Dermis microvascular lymphatic vessel endothelial cell (primary cell): ENCODE measurements at places on chromosomes 6 and 20. TPM values are rescaled to one million over a fixed set of nuclear protein-coding genes. Genes with fewer than 3 reads are reported as not detected.
A peak's percentile ranks its signal among the peaks of the same experiment; 100 is the strongest.

DNA sequence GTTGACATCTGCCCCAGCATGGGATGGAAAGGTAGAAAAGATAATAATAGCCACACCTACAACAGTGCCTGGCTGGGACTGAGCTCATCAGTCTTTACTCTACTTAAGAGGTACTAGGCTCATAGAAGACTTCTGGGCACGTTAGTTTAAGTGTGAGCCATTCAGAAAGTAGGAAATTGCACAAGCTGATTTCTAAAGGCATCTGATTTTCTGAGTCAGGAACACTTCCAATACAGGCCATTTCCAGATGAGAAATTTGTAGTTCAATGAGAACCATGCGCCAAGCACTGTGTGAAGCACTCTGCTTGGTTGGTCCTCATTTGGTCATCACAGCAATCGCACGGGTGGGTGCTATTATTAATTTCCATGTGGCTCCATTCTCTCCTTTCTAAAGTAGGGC, 42.3 kb downstream of the MOCS1 start:
- DNase-seq: no peak

GRCh38 chr6:19866173-19866984, 29.2 kb downstream of the ID4 start:
- DNase-seq: no peak

- no peak for DNase-seq
Observed at GRCh38 chr20:59789686-59790085, 143.8 kb downstream of the SYCP2 start.

Gene THEMIS
- not detected in 2 replicates for total RNA-seq

DNA sequence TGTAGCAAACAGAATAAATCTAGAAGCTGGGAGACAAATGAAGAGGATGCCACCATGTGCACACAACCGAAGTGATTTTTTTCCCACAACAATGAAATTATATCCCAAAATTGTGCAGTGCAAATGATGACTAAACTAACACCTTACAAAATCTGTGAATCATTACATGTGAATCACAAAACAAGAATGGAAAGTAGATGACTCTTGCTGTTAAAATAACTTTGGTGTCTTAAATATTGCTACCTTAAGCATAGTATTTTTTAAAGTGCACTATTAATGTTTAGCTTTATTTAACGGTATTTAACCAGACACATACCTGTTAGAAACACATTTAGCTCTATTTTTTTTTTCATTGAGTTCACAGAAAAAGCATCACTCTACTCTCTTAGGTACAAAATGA, 190.8 kb downstream of the TBC1D32 start:
- DNase-seq: no peak

DNA sequence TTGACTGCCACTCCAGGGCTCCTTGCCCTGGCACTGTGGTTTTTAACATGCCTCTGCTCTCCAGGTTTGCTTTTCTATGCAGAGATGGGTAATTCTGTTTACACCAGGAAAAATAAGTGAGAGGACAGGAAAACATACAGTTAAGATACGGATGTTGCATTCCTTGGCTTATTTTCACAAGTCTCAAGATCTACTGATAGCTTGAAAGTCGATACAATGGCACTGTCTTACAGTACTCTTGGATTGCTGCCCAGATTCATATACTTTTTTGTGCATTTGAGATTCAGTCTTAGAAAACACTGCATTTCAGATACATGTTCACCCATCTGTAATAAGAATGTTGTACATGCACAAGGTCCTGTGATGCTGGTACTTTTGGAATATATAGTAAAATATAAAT, 159.6 kb upstream of the FLRT3 start:
- peak; percentile 5 for DNase-seq

- no peak for DNase-seq
Observed at GRCh38 chr6:13163161-13163944, 165.0 kb downstream of the TBC1D7 start.

Gene GATA5
- not detected in 2 replicates for total RNA-seq

DNA sequence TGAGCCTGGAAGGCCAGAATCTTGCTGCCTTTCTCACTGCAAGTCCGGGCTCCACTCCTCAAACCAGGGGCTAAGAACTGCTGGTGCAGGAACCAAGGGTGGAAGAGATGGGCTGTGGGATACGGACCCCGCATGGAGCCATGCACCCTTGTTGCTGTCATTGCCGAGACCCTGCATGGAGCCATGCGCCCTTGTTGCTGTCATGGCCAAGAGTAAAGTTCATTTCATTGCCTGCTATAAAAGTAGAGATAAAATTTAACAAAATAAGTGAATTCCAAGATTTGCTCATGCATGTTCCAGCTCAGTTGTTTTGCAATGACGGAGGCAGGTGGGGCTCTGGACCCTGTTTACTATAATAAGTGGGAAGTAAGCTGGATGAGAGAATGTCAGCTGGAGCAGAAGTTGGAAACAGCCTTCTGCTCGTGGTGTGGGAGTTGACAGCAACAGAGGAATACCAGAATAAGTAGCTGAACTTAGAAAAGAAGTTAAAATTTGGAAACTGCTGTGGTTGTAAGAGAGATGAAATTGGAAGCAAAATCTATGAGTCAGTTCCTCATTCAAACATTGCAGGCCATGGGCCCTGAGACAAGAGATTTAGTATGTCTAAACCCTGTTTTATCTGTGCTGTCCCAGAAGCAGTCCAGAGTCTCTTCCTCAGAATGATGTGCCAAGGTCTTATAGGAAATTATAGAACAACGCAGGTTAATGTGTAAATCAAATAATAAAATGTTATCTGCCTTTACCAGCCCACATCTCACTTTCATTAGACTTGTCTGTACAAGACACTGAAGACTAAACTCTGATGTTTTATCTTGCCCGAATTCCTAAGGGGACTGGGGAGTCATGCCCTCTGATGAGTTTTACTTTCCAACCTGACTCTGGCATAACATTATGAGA, 15.8 kb upstream of the THBS2 start:
- no peak for DNase-seq

GRCh38 chr20:3716195-3716834, 3.9 kb upstream of the SIGLEC1 start:
- DNase-seq: no peak

DNA sequence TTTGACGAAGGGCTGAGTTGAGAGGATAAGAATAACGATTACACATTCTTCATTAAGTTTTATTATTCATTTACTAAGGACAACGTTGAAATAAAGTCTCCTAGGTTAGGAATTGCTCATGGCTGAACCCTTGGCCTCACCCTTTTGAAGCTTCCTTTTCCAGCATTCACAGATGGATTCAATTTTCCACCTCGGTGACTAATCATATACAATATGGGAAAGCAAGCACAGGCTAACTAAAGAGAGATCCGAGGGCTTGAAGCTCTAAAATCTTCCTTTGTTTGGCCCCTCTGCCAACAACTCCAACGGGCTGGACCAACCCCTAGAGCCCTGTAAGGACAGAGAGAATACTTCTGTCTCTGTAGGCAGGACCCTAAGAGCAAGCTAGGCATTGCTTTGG, 159.5 kb downstream of the SOD2 start:
- DNase-seq: no peak

- DNase-seq: no peak
Observed at GRCh38 chr6:33874136-33874760, 70.4 kb upstream of the MLN start.

DNA sequence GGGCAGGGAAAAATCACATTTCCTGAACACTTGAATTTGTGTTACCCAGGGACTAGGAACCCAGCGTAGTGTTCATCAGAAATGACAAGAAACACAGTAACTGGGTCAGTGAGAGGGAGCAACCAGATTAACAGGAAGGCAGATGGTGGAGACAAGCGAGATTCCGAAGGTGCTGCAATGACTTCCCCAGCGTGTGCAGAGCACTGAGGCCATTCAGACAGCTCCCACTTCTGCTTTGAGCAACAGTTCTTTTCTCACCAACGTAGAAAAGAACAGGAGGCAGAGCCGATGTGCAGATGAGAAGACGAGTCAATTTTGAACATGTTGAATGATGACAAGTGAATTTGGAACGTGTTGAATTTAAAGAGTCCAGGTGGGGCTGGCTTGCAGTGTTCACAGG, 63.1 kb upstream of the IFNGR1 start:
- no peak for DNase-seq

DNA sequence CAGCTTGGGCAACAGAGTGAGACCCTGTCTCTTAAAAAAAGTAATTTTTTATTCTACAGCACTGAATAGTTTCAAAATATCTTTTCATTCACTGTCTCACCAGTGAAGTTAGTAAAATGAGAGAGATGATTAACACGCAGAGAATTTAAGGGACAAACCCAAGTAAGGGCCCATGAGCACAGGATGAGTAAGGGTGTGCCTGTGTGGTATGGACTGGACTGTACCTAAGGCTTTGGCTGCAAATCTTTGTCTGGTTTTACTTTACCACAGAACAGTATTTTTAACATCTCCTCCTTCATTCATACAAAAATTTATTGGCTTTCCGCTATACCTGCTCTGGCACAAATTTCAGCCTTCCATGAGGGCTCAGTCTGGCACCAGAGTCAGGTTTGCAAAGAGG, 433.3 kb downstream of the UTRN start:
- no peak for DNase-seq

Gene OTOR
- total RNA-seq: not detected in 2 replicates

DNA sequence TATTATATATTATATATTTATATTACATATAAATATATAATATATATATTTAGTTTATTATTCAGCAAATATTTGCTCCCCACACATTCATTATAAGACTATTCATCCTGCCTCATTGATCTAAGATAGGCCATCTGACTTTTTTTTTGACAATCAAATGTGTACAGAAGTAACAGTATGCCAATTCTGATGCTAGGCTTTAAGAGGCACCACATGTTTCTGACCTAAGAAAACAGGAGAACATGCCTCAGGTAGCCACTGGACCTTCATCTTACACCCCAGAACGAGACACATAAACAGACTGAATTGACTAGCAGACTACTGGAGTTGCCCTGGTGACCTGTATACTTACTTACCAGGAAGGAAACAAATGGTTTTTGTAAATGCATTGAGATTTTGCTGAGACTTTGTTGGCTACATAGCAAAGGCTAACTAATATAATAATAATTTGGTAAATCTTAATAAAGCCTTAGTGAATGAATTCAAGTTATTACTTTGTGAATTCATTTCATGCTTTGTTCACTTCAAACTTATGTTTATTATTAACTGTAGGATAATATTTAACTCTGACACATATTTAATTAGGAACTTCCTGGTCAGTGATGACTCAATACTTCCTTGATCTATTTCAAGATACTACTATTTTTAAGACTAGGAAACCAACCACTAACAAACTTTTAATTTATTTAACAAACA, 13.4 kb upstream of the MYO6 start:
- DNase-seq: peak; percentile 74

GRCh38 chr6:113653275-113653674, 203.9 kb upstream of the MARCKS start:
- no peak for DNase-seq

DNA sequence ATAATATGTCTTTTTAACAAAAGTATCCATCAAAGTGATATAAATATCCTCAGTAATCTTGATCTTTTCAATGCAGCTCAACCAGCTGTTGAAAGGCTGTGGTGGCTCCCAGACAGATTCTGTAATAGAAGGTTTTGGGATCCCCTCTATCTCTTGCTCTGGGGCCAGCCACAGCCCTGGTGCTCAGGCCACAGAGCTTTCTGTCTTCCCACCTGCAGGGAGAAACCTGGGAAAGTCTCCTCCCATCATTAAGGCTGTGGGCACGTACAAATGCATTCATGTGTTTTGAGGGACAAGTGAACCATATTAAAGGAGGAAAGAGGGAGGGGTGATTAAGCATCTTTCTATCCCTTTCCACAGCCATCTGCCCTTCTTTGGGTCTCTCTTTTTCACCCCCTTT, 183.1 kb downstream of the PRDM13 start:
- DNase-seq: no peak

Gene EPPIN
- total RNA-seq: not detected in 2 replicates

- no peak for DNase-seq
Observed at GRCh38 chr6:11054722-11055121, 10.6 kb upstream of the ELOVL2 start.

Gene ABHD16B
- total RNA-seq: not detected in 2 replicates

- DNase-seq: no peak
Observed at GRCh38 chr20:14310977-14311627, 26.3 kb downstream of the FLRT3 start.
